ENCODE measurements at places on chromosomes 4 and X.

DNA sequence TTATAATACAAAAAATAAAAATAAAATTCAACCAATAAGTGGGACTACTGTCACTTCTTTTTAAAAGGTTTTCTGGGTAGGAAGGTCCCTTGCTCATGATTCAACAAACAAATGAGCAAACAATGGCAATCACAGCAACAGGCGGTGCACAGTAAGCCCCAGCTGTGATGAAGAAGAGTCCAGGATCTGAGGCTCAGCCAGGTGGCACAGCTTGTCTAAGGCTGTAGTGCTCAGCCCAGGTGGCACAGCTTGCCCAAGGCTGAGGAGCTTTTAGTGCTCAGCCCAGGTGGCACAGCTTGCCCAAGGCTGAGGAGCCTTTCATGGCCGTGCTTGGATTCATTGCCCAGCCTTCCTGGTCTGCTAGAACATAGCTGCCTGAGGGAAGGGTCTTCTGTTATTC is 75.0 kb downstream of the ZFYVE28 start:
- DNase-seq: no peak

- no peak for DNase-seq
These were observed 350.2 kb upstream of the BOD1L1 start for GRCh38 chr4:13977746-13978145.

DNA sequence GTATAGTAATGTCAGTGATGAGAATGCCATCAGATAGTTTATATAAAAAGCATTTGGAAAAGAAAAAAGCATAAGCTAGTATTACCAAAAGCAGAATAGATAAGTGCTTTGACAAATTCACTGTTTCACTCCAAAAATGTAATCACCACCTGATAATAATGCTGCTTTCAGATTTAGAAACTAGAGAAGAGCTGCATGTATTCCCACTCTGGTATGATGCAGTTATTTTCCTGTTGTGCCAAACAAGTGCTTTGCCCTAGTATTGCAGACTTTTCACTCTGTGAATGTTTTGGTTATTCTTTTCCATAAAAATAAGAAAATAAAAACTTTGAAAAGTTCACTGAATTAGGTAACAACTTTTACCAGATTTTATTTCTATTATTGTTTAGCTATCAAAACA is 267.7 kb upstream of the TET2 start:
- DNase-seq: no peak

GRCh38 chr4:110624904-110625494 is 2.1 kb upstream of the PITX2 start:
- DNase-seq: no peak

DNA sequence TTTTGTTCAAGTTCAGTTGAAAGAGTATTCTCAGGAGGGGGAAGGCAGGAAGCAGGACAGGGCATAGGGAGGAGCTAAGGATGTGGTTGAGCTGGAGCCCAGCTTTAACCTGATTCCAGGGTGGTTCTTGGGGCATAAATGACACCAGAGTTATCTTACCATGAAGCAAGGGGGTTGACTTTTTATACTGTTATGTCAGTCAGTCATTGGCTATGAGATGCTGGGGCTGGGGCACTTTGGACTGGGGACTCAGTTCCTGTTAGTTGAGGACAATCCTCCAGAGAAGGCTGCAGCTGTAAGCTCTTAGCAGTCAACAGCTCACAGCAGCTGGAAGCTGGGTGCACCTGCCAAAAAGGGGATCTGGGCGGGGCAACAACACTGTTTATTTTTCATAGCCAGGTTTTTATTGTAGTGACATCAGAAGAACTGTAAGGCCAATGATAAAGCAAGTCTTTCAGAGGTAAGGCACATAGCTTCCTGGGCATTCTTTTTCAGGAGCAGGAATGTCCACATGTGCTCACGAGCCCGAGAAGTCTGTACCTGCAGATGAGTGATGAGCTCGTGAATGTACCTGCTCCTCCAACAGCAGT is 78.5 kb downstream of the MID1IP1 start:
- no peak for DNase-seq

DNA sequence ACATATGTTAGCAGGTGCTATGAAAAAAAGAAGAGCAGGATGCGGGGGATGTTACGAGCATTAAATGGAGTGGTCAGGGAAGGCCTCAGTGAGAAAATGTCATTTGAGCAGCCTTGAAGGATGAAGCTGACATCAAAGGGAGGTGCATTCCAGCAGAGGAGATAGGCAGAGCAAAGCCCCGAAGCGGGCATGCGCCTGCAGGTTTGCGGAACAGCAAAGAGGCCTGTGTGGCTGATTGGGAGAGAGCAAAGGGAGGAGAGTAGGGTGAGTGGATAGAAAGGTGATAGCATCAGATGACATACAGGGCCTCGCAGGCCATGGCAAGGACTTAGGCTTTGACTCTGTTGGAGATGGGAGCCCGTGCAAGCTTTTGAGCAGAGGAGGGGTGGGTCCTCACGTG is 95.4 kb upstream of the GPR50 start:
- no peak for DNase-seq

DNA sequence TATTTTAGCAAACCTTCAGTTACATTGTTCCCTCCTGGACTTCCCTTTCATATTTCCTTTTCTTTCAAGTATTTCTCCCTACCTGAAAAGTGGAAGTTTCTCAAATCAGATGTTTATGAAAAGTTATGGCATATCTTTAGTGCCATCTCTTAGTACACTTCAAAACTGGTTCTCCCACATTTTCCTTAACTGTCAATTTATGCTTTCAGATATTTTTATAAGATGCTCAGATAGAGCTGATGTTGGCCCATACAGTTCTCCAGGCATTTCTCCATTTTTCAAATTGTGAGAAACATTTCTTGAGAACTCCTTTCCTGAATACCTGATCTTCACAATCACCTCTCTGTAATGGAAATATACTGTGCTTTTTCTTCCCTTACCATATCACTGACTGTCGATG is 32.5 kb upstream of the AP1AR start:
- no peak for DNase-seq

GRCh38 chr4:22635692-22636091 is 57.0 kb upstream of the GBA3 start:
- DNase-seq: no peak

DNA sequence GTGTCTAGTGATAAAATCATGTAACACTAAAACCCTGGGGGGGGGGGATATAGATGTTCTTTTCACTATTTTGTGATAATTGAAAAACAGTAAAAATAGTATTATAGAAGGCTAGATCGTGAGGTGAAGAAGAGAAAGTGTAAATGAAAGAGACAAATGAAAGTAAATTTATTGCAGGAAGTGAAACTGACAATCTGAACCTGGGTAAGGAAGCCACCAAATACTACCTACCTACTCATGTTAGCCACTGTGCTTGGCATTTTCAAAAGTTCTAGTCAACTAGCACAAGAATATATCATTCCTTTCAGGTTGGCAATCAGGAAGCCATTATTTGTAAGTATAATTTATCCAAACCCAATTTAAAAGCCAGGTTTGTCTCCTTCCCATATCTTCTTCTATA is 1366.1 kb downstream of the FAM133A start:
- no peak for DNase-seq

DNA sequence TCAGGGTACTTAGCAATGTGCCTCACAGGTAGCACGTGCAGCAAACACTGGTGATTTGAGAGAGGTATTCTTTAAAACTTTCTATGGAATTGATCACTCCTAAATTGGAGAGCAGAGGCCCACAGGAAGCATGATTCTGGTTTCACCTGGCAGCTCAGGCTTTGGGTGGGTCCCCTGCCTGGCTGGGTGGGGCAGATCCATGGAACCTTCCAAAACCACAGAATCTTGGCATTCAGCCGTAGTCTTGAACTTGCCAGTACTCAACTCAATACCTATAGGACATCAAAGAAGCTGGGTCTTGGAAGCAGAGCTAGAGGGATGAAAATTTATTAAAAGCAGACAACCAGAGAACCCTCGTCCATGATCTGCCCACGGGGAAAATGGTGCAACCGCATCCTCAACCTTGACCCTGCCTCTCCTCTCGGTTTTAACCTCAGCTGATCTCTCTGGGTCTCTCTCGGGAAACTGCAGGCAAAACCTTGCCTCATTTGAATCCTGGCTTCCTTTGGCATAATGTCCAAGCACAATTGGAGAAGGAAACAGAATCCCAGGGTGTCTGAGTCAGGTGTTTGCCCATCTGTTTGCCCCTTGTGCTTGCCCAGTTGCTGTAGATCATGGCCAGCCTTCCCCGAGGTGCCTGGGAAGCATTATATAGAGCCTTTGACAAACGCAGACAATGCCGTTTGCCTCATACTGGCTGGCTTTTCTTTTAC is 22.9 kb downstream of the OTOP1 start:
- no peak for DNase-seq

DNA sequence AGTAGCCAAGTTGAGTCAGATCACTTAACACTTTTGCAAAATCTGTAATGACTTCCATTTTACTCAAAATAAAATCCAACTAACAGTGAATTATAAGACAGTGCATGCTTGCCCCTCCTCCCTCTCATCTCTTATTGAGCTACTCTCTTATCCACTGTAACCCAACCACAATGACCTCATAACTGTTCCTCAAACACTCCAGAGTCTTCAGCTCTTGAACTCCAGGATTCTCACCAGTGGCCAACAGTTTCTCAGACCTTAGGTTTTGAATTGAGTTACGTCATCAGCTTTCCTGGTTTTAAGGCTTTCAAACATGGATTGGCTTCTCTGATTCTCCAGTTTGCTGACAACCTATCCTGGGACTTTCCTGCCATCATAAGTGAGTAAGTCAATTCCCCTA is 938.3 kb downstream of the RAB28 start:
- DNase-seq: no peak

Measured in T-helper 17 cell (primary cell).